NT2/D1 (cell line): ENCODE measurements at places on chromosomes 11 and 22.

GRCh38 chr11:111269146-111269868 is 23.8 kb downstream of the POU2AF2 start:
- no peak for DNase-seq

GRCh38 chr22:25348391-25348790 is 129.0 kb downstream of the CRYBB2 start:
- no peak for DNase-seq

DNA sequence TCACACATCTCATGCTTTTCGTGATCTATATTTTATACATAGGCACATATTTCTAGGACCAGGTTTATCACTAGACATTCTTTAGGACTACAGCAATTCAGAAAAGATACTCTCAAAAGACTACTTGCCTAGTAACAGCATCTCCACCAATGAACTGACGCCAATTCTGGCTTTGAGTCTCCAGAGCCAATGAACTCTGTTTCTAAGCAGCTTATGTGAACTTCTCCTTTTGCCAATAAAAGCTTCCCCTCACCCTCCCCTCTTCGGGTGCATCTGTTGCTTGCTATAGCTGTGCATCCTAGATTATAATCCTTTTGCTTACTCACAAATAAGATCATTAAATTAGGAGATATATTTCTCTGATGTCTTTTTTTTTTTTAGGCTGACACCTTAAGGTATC is 11.4 kb upstream of the ANKK1 start:
- DNase-seq, result no peak

DNA sequence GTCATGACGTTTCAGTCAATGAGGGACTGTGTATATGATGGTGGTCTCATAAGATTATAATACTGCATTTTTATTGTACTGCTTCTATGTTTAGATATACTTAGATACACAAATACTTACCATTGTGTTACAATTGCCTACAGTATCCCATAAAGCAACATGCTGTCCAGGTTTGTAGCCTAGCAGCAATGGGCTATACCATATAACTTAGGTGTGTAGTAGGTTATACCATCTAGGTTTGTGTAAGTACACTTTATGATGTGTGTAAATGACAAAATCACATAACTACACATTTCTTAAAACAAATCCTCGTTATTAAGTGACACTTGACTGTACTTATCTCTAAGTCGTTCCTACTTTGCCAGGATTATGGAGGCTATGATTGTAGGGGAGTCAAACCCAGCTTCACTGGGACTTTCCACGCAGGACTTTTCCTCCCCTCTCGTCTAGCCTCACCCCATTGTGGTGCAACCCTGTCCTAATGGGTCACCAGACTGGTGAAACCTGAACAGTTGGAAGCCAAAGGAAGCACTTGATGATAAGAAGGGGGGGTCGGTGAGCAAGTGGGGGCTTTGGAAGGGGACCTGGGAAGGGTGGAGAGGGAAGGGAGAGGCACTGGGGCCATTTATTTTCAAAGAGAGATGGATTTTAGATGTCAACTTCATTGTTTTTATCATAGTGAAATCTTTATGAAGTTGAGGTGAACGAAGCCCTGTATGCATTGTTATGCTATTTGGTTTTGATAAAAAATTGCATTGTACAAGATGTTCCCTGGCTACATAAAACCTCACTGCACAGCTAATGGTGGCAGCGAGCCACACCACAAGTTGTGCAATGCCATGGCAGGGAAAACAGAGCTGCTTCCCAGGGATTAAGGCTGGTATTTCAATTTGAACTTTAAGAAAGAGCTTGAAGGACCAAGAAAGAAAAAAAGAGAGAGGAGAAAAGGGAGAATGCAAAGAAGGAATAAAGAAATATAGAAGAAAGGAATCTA is 129.1 kb downstream of the EHF start:
- DNase-seq, result no peak

DNA sequence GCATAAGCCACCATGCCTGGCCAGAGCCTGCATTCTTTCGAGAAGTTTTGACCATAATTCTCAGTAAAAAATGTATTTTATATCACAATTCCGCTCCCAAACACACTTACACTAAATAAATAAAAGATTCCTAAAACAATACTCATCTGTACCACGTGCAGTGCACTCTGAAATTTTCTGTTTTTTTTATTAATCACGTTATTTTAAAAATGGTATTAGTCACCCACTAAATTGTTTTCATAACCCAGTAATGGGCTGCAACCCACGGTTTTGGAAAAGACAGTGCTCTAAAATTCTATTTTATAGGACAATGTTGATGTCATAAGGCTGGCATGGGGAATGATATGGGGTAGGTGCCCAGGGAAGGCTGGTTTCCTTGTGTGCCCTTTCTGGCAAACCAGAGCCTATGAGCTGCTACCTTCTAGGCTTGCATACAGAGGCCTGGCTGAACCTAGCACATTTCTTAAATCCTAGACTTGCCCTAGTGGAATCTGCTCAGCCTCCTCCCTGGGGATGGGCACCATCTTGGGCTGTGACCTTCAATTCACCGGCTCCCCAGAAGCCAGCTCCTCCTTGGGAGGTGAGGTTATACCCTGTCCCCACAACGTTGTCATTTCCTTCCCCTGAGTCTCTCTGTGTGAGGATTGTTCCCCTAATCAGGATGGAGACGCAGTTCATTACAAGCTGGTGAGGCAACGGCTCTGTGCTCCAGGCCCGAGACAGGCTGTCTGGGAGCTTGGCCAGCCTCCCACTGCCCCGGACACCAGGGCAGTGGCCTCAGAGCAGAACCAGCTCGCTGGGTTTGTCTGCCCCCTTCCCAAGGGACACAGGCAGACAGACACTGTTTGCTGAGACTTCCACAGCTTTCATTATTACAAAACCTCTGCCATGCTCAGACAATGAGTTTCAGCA is 116.5 kb upstream of the NAV2 start:
- DNase-seq, result no peak

DNA sequence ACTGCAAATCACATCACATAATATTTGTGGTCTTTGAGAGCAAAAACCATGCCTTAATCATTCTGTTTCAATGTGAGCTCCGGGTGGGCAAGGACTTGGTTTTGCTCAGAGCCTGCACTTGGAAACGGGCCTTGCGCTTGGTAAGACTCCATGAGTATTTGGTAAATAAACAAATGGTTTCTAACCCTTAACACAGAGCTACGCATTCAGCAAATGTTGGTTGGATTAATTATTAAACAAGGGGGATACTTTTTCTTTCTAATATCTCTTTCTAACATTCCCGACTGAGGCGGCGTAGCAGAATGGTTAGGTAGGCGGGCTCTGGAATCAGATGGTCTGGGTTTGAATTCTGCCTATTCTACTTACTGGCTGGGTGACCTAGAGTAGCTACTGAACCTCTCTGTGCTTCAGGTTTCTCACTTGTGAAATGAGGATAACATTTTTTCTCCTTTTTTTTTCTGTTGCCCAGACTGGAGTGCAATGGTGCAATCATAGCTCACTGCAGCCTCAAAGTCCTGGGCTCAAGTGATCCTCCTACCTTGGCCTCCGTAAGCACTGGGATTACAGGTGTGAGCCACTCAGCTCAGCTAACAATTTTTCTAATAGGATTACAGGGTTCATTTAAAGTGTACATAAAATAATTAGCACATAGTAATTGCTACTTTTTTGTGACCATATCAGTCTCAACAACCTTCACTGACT is 3.4 kb upstream of the FAM83F start:
- DNase-seq, result no peak

- no peak for DNase-seq
Measured at GRCh38 chr11:76371170-76371569, 9.8 kb downstream of the THAP12 start.

DNA sequence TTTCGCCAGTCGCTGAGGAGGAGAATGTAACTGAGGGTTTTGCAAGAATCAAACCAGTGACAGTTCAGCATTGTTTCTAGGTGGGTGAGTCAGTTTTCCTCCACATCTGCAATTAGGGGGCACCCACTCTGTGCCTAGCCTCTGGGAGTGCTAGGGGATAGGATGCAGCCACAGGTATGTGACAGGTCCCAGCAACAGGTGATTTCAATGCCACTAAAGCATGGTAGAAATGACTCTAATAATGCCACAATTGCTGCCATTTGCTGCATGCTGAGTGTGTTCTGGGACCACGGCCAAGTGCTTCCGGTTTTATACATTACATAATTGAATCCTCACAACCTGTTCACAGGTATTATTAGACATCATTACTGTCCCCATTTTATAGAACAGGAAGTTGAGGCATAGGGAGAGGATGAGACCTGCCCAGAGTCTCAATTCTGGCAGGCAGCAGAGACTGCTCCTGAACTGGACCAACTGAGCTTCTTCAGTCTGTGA is 556 bp downstream of the CRYBB2 start:
- DNase-seq, result no peak

DNA sequence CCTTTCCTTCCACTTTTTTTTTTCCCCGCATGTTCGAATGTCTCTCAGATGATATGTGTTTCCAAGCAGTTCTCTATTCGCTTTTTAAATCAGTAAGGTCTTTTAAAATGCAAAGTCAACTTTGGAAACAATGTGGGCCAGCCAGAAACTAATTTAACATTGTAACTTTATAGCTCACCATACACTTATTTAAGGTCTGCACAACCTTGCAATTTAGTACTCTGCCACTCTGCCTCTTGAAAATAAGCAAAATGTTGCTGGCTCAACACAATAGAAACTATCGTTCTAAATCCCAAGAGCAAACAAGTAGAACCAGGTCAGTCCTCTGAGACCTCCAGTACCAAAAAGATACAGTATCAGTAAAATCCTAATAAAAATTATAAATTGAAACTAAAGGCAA is 109.0 kb downstream of the SIK3 start:
- DNase-seq, result no peak

GRCh38 chr11:82930229-82930628 is 28.7 kb downstream of the DDIAS start:
- no peak for DNase-seq

- no peak for DNase-seq
Measured at GRCh38 chr11:57405271-57405860, 14.9 kb upstream of the PRG2 start.

DNA sequence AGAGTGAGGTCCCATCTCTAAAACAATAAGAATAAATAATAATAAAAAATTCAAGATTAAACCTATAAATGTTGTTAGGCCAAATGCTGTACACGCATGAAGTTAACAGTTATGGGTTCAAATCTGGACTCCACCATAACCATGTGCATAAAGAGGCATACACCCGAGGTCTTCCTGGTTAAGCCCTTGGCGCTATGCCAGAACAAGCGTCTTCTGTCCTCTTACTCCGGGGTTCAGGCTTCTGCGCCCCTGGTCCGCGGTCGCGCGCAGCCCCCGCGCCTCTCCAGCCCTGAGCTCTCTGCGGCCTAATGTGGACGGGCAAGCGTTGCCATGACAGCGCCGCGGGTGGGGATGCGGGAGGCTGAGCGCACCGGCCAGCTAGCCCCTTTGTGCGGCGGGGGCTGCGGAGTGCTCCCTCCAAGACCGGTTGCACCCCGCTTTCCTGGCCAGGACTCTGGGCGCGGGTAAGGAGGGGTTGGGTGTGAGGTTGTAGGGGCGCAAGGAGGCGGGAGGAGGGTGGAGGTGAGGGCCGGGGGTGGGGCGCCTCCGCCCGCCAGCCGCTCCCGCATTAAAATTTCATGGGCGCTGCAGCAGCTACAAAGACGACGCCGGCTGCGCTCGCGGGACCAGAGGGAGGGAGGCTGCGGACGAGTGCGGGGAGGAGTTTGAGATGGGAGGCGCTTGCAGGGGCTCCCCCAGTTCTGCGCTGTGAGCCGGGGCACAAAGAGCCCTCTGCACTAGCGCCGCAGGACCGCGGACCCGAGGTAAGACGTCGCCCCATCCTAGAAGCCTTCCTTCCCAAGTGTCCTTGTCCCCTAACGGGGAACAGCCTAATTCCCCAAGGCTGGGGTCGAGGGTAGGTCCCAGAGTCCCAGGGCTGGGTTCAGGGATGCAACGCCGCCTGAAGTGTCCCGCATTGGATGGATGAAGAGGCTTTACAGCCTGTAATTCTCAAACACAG is at the start of gene MIAT:
MIAT (plus strand) TSS at position 698 of the 961 bp plus-strand sequence.
- no peak for DNase-seq

- no peak for DNase-seq
Measured at GRCh38 chr11:61287338-61287977, 7.7 kb downstream of the VWCE start.

GRCh38 chr11:9293646-9294045 is 20.7 kb downstream of the TMEM41B start:
- no peak for DNase-seq

DNA sequence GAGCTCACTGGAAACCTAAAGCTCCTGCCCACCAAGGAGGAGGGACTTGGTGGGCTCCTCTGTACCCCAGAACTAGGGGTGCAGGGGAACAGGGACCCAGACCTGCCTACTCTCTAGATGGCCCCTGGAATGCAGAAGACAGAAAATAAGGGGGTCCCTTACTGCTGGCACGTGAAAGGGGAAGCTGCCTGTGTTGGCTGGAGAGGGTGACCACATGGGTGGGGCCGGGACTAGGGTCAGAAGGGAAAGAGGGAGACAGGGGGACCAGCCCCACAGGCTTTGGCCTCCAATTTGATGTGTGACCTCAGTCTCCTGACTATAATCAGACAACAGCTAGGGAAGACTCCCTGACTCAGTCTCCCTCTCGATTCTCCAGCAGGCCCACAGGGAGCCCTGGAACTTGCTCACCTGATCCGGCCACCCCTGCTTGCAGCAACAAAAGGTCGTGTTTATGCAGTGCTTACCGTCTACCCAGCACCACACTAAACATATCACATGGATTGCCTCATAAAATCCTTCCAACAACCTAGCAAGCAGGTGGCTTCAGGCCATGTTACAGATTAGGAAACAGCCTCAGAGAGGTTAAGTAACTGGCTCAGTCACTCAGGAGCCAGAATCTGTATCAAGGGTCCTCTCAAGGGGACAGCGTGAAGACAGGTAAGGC is 10.2 kb downstream of the ARAP1 start:
- no peak for DNase-seq

- DNase-seq, result no peak
Measured at GRCh38 chr22:19882446-19883381, 28.0 kb upstream of the GNB1L start.

GRCh38 chr11:1701091-1701807 is 4.3 kb downstream of the KRTAP5-6 start:
- DNase-seq, result no peak

DNA sequence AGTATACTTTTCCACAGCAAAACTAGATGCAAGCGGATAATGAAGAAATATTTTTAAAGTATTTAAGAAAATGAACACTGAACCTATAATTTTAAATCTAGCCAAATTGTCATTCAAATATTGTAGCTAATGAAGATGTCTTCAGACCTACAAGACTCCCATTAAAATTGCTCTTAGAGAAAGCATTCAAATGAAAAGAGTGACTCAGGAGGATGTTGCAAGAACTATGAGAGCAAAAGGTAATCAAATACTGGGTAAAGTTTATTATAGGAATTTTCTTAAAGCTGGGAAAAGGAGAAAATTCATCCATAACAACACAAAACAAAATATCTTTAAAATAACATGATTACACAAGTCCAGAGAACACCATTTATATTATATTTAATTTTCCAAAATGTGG is 5.4 kb upstream of the POU2AF1 start:
- DNase-seq, result no peak
